ENCODE measurements at places on chromosomes 12 and 14. TPM values are rescaled to one million over a fixed set of nuclear protein-coding genes. Genes with fewer than 3 reads are reported as not detected.

The ABCD2 gene
- total RNA-seq = under 0.01 TPM

The SLC11A2 gene
- total RNA-seq = 65.1 TPM

The TAS2R46 gene
- total RNA-seq = 2.8 TPM

The IL26 gene
- under 0.01 TPM for total RNA-seq

The CDKN3 gene
- total RNA-seq = 9.9 TPM

The CCDC197 gene
- not detected for total RNA-seq

The KERA gene
- not detected for total RNA-seq

The BICD1 gene
- total RNA-seq = 12.8 TPM

The SYCP3 gene
- total RNA-seq = 0.85 TPM

The NPFF gene
- not detected for total RNA-seq

The RNF212B gene
- total RNA-seq = not detected

The NEUROD4 gene
- not detected for total RNA-seq

The LRCOL1 gene
- total RNA-seq = not detected

The CCDC196 gene
- total RNA-seq = not detected

The CAPZA3 gene
- not detected for total RNA-seq

The DYNC1H1 gene
- total RNA-seq = 609 TPM

The GUCY2C gene
- total RNA-seq = not detected

The ADCY6 gene
- total RNA-seq = 48.9 TPM

The SRRM4 gene
- not detected for total RNA-seq

The SLC7A8 gene
- total RNA-seq = 1.4 TPM
